ENCODE measurements at places on chromosomes 7 and 10. TPM values are rescaled to one million over a fixed set of nuclear protein-coding genes. Genes with fewer than 3 reads are reported as not detected.

EPHB4 gene
- total RNA-seq: 81.7 TPM

HMX3 gene
- not detected for total RNA-seq

SERPINE1 gene
- 244 TPM for total RNA-seq

FFAR4 gene
- total RNA-seq: not detected

GSTO1 gene
- 358 TPM for total RNA-seq

ASB10 gene
- not detected for total RNA-seq

OR2A7 gene
- total RNA-seq: 1.1 TPM

ATOH7 gene
- not detected for total RNA-seq

ELN gene
- total RNA-seq: not detected

KLF14 gene
- total RNA-seq: not detected

FAM13C gene
- 0.08 TPM for total RNA-seq

CH25H gene
- not detected for total RNA-seq

MPP7 gene
- total RNA-seq: 3.8 TPM

VPS26A gene
- 21.1 TPM for total RNA-seq

CCDC146 gene
- 1.8 TPM for total RNA-seq

ABCB4 gene
- total RNA-seq: not detected

XRCC2 gene
- total RNA-seq: 4.6 TPM

GFRA1 gene
- not detected for total RNA-seq

TMEM139 gene
- total RNA-seq: 7.1 TPM

ZCCHC24 gene
- total RNA-seq: 1.0 TPM

PVRIG gene
- not detected for total RNA-seq

ZNF716 gene
- not detected for total RNA-seq

EGR2 gene
- not detected for total RNA-seq

FBXL13 gene
- total RNA-seq: 0.11 TPM

HYAL4 gene
- not detected for total RNA-seq

THSD7A gene
- total RNA-seq: not detected

HOXA4 gene
- total RNA-seq: 1.6 TPM

CPXM2 gene
- under 0.01 TPM for total RNA-seq

SPDYE2B gene
- total RNA-seq: not detected

PCGF6 gene
- total RNA-seq: 16.6 TPM

NXPH1 gene
- total RNA-seq: not detected

VWDE gene
- total RNA-seq: not detected

PKD1L1 gene
- total RNA-seq: not detected

TMEM229A gene
- not detected for total RNA-seq

TRIL gene
- total RNA-seq: not detected

EIF4EBP2 gene
- 12.5 TPM for total RNA-seq
